ENCODE measurements at places on chromosomes 2 and 18.

GRCh38 chr2:7429733-7430132 lies 512.5 kb downstream of the RNF144A start:
- DNase-seq: no peak

DNA sequence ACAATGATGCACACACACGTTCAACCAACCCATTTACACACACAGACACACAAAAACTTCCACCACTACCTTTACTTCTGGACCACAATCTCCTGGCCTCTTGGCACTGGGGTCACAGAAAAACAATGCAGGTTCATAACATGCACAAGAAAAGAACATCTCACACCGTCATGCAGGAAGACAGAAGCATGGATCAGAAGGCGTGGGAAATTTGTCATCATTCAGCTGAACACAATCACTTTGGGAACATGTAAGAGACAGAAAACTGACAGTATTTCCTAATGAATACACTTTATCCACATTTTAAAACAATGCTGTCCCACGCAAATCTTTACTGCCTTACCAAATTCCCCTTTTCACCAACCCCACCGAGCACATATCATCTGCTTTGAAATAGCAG lies 501.9 kb upstream of the KLHL29 start:
- no peak for DNase-seq

- no peak for DNase-seq
Observed at GRCh38 chr18:61295153-61295552, 38.1 kb upstream of the CDH20 start.

DNA sequence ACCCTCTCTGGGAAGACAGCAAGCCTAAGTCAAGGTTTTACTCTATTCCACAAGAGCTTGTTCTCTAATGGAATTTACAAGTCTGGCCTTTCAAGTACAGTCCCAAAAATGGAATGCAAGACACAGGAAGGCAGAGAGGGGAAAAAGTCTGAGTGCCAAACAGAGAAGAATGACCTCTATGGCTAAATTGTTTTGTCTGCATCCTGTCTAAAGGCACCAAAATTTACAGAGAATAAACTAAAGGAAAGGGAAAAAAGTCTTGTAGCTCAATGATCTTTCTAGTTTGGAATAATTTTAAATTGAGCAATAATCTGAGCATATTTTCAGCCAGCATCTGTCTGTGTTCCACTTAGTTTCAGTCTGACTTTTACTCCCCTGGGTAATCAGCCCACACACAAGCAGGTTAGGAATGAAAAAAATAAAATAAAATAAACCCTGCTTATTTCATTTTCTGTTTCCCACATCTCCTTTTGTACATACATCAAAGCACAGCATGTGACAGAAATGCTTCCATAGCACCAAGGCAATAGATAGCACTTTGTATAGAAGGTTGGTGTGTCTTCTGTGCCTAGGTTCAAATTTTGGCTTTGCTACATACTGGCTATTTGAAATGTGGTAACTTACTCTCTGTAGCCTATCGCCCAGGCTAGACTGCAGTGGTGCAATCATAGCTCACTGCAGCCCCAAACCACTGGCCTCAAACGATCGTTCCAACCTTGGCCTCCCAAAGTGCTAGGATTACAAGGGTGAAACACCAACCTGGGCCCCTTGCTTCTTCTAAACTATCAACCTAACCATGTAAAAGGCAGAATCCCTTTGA lies 105.1 kb downstream of the SLC8A1 start:
- DNase-seq: no peak

- DNase-seq: no peak
Observed at GRCh38 chr2:109028277-109028676, 39.3 kb upstream of the EDAR start.

Data from OCI-M1 (cell line).